ENCODE measurements at places on chromosomes 5 and 9. TPM values are rescaled to one million over a fixed set of nuclear protein-coding genes. Genes with fewer than 3 reads are reported as not detected.

DNA sequence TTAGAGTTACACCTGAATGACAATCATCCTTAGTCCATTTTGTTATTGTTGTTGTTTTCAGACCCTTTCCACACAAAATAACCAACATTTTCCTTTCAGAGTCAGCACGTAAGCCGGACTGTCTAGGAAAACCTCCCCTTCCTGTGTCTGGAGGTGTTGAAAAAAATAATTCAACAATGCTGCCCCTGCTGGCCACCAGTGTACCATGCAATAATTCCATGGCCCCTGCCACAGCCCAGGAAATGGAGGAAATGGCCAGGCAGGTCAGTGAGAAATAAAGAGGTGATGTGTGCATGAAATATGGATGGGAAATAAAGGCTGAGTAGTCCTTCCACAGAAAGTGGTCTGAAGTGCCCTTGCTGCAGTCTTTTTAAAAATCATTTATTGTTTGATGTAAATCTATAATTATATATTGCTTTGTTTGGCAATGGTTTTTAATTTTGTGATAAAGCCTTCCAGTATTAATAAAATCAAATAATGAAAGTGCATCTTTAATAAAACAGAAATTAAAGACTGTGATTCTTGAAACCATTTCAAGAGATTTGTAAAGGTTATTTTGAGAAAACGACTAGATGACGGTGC is 152.8 kb upstream of the PAPPA start:
- peak; percentile 61 for DNase-seq

DNA sequence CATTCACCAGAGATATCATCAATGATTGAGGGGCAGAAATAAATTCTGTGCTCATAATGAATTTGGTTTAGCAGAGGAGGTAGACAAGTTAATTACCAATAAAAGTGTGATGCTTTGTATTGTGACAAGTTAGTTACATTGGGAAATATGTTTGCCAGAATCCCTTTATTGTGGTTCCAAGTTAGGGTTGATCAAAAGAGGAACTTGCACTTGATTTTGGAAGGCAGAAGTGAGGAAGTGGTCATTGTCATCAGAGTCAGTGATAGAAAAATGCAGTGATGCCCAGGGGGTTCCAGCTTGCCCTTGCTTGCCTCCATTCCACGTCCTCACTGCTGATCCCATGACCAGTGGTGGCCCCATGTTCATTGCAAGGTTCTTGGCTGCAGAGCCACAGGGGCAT is 69.7 kb downstream of the SVEP1 start:
- DNase-seq = no peak

DNA sequence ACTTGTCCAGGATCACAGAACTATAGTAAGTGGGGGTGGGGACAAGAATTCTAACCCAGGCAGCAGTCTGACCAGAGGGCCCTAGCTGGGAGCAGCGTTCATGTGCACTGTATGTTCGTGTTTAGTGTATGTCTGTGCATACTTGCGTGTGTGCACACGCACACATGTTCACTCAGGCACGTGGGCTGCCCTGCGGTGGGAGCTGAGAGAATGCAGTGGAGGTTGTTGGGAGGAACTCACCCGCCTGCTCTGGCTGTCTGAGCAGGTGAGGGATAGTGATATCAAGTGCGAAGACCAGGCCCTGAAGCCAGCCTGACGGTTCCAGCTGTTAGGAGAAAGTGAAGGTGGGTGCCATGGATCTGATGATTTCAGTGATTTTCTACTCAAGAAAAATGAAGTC is 942 bp downstream of the DCANP1 start:
- no peak for DNase-seq

Gene KIF24
- total RNA-seq = 5.5 TPM

Measured in H4 (cell line).